HS-27A (cell line): ENCODE measurements at places on chromosomes 11 and 22.

GRCh38 chr11:126993599-126993998, 7.0 kb downstream of the KIRREL3 start:
- no peak for DNase-seq

DNA sequence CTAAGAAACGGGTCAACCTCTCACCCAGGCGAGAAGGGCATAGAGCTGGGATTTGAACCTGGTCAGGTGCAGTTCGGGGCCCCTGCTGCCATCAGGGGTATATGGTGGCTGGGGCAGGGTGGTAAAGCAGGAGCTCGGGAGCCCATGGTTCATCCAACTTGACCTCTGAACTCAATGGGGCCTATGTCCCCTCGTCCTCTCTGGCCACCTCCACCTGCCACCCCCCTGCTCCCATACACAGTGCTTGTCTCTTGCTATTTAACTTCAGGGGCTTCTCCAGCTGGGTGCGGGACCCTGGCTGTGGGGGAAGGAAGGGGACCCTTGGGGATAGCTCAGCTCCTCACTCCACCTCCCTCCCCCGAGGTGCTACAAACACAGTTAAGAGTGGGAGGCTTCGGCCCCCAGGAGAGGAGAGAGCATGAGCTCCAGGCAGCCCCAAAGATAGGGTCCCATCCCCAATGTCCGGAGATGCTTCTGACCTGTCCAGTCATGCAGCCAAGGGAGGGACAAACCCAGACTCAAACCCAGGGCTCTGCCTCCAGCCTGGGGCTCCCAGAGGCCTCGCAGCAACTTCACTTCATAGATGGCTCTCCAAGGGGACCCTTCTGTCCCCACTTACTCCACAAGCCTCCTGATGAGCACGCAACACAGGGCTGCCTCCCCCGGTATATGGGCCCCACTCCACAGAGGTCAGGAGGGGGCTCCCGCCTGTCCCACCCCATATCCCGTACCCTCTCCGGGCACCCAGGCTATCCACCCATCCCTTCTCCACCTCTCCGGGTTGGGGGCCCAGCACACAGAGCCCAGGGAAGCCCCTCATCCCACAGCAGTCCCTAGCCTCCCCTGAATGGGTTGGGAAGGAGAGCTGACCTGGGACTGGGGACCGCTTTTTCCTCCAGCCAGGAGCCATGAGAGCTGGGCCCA, 712 bp downstream of the IL2RB start:
- no peak for DNase-seq

GRCh38 chr11:34174412-34175041, 69.1 kb downstream of the NAT10 start:
- DNase-seq: no peak

DNA sequence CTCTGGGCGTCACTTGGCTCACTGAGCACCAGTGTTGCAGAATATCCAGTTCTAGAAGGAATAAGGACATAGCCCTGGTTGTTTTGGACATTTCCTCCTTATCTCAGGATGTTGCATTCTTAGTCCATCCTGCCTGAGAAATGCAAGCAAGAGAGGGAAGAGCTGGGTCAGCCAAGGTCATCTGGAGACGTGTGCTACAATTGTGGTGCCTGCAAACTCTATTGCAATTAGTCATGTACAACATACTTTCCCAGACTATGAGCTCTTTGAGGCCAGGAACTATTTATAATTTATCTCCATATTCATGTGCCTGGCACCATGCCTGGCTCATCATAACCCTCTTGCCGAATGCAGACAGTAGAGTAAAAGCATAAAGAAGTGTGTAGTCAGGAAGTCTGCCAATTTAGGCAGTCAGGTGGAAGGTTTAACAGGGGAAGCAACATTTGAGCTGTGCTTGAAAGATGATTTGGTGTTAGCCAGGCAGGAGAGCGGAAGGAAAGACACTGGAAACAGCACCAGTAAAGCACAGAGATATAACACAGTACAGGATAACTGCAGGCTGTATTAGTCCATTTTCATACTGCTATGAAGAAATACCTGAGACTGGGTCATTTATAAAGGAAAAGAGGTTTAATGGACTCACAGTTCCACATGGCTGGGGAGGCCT, 129.4 kb upstream of the PAX6 start:
- no peak for DNase-seq

DNA sequence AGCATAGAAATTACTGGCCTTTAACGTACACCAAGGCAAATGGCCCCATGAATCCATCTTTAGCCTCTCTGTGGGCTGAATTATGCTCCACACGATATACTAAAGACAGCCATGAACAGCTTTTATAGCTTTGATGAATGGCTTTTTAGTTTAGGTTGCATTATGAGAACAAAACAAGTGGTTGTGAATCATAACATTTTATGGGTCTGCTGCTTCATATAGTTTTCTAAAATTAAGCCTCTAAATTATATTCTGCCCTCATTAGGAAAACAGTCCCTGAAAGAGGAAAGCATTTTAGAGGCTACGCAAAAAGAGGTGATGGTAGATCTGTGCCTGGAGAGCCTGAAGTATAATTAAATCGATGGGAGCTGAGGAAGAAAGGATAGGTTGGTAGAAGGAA, 221.3 kb downstream of the CADM1 start:
- no peak for DNase-seq

DNA sequence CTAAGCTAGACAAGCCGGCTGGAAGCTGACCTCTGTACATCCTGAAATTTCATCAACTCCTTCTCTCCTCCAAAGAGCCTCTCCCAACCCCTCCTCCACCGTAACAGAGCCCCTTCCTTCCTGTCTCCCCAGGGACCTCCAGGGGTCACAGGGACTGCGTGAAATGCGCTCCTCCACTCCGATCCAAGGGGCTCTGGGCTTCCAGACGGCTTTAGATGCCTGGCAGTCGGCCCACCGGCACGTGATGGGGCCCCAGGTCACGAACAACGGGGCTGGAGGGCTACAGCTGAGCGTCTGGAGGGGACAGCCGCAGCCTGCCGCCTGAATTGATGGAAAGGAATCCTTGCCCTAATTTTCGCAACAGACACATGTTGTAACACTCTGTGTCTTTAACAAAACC, 264.1 kb downstream of the MN1 start:
- DNase-seq: no peak

- DNase-seq: no peak
These were observed 5.4 kb upstream of the HMOX1 start for GRCh38 chr22:35375526-35375925.

GRCh38 chr11:96337541-96338431, 5.2 kb downstream of the MAML2 start:
- DNase-seq: no peak

DNA sequence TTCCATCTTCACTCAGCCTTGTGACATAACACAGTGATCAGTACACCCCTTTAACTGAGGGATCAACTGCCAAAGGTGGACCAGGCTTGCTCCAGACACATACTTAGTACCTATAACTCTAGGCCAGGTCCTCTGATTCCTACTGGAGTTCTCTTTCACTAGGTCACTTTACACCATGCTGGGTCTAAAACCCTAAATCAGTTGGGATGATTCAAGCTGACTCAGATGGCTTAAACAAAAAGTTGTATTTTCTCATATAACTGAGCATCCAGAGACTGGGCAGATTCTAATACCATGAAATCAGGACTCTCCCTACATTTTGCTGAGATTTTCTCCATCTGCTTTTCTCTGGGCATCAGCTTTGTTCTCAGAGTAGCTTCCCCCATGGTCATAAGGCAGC, 26.0 kb upstream of the FLI1 start:
- DNase-seq: no peak

GRCh38 chr22:20001082-20001638, 15.5 kb downstream of the ARVCF start:
- DNase-seq: no peak

GRCh38 chr22:23271597-23271908, 91.2 kb downstream of the BCR start:
- no peak for DNase-seq

- DNase-seq: no peak
These were observed 48.2 kb upstream of the OR5P2 start for GRCh38 chr11:7844986-7845385.

DNA sequence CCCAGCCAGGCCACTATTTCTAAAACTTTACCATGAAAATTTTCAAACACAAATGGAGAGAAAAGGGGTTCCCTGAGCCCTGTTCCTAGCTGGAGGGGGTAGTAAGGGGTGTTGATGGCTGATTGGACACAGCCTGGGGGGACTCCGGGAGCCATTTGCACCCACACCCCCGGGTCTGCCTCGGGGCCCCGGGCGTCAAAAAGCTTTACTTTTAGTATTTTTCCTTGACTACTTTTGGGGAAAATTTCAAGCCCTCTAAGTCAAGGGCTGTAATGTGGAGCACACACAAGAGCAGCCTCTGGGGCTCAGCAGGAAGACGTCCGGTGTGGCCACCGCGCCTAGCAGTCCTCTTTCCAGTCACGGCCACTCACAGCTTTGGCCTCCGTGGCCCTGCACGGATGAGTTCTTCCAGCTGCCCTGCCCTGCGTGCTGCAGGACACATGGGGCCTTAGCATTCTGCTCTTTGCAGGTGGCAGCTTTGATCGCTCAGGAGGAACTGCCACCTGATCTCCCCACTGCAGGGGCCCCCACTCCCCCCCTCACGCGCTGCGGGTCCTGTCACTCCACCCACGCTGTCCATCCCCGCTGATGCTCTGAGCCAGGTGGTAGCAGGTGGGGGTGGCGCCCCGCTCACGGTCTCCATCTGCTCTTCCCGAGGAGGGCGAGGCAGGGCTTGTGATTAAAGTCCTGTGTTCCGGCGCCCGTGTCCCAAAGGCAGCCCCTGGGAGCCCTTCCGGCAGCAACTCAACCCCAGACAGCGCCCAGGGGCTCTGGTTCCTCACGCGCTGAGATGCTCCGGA, 14.4 kb downstream of the RNH1 start:
- no peak for DNase-seq

DNA sequence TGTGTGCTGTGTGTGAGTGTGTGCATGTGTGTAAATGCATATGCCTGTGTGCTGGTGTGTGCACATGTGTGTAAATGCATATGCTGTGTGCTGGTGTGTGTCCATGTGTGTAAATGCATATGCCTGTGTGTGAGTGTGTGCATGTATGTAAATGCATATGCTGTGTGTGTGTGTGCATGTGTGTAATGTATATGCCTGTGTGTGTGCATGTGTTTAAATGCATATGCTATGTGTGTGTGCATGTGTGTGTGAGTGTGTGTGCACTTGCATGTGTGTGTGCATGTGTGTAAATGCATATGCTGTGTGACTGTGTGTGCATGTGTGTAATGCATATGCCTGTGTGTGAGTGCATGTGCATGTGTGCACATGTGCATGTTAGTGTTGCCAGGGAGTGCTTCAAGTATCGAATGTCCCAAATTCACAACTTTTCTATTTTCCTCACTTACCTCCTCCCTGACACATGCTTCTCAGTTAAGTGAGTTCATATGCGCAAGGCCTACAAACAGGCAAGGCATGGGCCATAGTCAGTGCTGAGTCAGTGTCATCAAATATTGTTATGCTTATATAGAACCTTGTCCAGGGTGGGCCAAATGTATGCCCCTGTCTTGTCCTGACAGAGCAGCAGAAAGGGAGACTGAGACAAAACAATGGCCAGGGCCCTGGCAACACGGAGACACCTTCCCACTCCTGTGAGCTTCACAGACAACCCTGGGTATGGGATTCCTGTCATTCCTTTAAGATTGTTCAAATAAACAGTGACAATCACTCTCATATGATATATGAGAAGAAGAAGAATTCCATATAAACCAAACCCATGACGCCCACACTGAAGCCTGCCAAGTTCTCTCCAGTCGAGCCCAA, 38.6 kb downstream of the GGTLC2 start:
- DNase-seq: no peak

- no peak for DNase-seq
These were observed 32.3 kb upstream of the SORL1 start for GRCh38 chr11:121419836-121420235.

DNA sequence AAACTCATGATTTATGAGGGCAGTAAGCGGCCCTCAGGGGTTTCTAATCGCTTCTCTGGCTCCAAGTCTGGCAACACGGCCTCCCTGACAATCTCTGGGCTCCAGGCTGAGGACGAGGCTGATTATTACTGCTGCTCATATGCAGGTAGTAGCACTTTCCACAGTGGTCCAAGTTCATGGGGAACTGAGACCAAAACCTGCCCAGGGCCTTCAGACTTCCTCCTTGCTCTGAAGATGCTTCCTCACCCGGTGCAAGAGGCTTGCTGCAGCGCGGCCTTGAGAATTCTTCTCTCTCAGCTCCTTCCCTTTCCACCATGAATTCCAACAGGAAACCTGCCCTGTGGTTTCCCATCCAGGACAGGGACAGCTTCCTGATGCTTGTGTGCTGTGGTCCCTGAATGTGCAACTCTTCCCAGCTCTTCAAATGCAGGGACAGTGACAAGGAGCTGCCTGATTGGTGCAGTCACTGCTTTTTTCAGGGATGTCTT, 53.9 kb downstream of the GGTLC2 start:
- DNase-seq: no peak

DNA sequence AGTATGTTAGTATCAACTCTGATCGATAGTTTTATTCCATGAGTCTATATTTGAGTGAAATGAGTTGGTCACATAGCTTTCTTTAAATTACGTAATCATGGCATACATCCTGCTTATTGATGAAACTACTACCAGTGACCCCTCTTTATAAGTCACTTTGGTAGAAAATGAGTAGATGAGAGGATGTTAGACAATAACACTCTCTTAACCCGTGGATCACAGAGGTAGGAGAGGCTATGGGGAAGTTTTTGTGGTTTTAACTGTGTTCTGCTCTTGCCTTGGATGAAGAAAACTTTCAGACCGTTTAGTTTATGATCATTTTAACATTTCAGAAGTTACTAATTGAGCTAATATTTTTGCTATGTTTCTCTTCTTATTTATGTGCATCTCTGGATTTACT, 34.0 kb downstream of the TBCEL start:
- DNase-seq: no peak

DNA sequence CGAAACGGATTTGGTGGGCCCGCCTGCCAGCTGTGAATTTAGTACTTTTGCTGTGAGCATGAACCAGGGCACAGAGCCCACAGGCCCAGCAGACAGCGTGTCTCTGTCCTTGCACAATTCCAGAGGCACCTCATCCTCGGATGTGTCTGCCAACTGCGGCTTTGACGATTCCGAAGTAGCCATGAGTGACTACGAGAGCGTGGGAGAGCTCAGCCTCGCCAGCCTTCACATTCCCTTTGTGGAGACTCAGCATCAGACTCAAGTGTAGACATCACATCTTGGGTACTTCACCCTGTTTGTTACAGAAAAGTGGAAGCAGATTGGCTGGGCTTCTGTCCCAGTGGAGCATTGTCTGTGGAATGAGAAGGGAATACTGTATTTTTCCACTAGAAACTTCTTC, 78.6 kb upstream of the MTNR1B start:
- DNase-seq: no peak

- DNase-seq: no peak
These were observed 43.5 kb downstream of the CD44 start for GRCh38 chr11:35182317-35182939.

- DNase-seq: no peak
These were observed 380.5 kb downstream of the TENM4 start for GRCh38 chr11:79060081-79060953.

- DNase-seq: no peak
These were observed 121.6 kb downstream of the LDLRAD3 start for GRCh38 chr11:36065436-36065835.

GRCh38 chr22:24803064-24803542, 2.9 kb upstream of the SGSM1 start:
- DNase-seq: no peak

- DNase-seq: no peak
These were observed 65.6 kb upstream of the SESN3 start for GRCh38 chr11:95296621-95297025.
